ENCODE measurements at places on chromosomes 11 and 22.

DNA sequence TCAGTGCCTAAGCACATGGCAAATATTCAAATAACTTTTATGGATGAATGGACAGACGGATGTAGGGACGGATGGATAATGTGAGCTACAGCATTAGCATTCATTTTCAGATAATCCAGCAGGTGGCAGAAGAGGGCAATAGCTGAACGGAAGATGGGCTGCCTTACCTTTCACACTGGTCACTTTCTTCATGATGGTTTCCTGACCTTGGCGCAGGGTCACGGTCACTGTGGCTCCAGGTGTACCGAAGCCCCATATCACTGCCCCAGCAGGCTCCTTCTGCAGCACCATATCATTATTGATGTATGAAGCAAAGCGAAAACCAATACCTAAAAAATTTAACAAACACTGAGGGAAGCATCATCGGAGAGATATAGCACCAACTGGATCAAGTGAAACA is 4.3 kb downstream of the SIAE start:
- DNase-seq, result peak; percentile 43
- no peak overlapping the region for H3K27ac ChIP-seq
- H3K4me1 ChIP-seq, result no peaks in the 10 kb centered on the region

GRCh38 chr11:14537134-14537599 is 17.0 kb upstream of the PSMA1 start:
- H3K4me1 ChIP-seq, result peaks cover 2% of the 10 kb centered on the region
- no peak overlapping the region for H3K27ac ChIP-seq
- DNase-seq, result peak; percentile 46
- no peak overlapping the region for H3K4me3 ChIP-seq

GRCh38 chr11:132142554-132142953 is 772.1 kb downstream of the NTM start:
- H3K27me3 ChIP-seq, result no peaks in the 10 kb centered on the region

- no peak overlapping the region for H3K4me3 ChIP-seq
- H3K27me3 ChIP-seq, result peaks cover 5% of the 10 kb centered on the region
- no peak overlapping the region for H3K27ac ChIP-seq
Observed at GRCh38 chr11:2886191-2886894, 768 bp upstream of the CDKN1C start.

DNA sequence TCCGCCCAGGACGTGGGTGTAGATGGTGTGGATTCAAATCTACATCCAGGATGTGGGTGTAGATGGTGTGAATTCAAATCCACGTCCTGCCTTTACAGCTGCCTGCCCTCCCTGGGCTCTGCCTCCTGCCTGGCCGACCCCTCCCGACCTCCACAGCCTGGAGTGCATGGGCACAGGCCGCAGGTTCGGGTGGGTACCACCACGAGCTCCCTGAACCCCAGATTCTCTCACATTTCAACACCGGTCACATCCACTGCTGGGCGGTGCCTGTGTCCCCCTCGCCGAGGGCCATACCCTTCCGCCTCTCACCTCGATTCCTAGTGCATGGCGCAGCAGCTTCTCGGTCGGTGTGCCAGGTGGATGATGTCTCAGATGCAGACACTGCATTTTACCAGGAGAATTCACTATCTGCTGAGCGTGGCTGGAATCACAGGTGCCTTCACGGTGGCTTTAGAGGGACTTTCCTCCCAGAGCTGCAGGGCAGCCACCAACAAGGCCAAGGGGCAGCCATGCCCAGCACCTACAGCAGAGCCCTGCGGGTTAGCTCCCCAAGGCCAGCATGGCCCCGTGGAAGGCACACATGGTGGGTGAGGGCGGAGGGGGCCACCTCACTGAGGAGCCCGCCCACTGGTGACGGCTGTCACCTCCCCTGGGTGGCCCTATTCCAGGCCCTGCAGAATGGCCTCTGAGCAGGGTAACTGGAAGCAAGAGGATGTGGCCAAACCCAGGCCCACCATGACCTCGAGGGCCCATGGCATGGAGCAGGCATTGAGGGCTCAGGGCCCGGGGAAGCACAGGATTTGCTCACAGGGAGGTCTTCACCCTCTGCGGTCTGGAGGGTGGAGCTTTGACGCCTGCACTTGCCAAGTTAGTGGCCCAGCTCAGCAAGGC is 638.5 kb downstream of the TBC1D22A start:
- DNase-seq, result no peak
- no peaks in the 10 kb centered on the region for H3K4me1 ChIP-seq
- H3K27me3 ChIP-seq, result no peaks in the 10 kb centered on the region
- no peak overlapping the region for H3K4me3 ChIP-seq
- no peak overlapping the region for H3K27ac ChIP-seq

- H3K27ac ChIP-seq, result peak overlapping the region; percentile 4
- H3K36me3 ChIP-seq, result no peaks in the 10 kb centered on the region
- no peaks in the 10 kb centered on the region for H3K27me3 ChIP-seq
- no peak overlapping the region for H3K4me3 ChIP-seq
Observed at GRCh38 chr11:123166071-123166559, 28.9 kb downstream of the CLMP start.

DNA sequence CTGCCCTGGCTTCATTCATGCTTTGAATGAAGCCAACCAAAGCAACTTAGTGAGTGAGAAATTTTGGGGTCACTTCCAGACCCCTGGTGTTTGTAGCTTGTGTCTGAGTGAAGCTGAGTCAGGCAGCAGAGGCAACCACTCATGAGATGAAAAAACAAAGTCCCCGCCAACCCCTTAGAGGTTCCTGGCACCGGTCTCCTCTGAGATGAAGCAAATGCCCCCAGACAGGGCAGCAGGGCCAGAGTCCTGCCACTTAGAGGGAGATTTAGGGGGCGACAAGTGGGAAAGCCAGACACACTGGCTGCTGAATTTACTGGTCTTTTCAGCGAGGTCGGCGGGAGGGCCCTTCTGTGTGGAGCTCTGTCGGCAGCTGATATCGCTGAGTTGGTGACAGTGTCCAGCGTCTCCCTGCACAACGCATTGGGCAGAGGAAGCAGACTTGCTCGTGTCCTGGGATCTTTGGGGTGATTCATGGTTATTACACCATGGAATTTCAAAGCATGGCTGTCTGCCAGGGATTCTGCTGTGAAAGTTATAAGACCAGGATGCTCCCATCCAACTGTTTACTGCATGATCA is 482.6 kb downstream of the MIAT start:
- H3K4me3 ChIP-seq, result no peak overlapping the region
- H3K27me3 ChIP-seq, result no peaks in the 10 kb centered on the region
- H3K27ac ChIP-seq, result no peak overlapping the region
- no peaks in the 10 kb centered on the region for H3K4me1 ChIP-seq
- H3K36me3 ChIP-seq, result no peaks in the 10 kb centered on the region
- DNase-seq, result no peak

DNA sequence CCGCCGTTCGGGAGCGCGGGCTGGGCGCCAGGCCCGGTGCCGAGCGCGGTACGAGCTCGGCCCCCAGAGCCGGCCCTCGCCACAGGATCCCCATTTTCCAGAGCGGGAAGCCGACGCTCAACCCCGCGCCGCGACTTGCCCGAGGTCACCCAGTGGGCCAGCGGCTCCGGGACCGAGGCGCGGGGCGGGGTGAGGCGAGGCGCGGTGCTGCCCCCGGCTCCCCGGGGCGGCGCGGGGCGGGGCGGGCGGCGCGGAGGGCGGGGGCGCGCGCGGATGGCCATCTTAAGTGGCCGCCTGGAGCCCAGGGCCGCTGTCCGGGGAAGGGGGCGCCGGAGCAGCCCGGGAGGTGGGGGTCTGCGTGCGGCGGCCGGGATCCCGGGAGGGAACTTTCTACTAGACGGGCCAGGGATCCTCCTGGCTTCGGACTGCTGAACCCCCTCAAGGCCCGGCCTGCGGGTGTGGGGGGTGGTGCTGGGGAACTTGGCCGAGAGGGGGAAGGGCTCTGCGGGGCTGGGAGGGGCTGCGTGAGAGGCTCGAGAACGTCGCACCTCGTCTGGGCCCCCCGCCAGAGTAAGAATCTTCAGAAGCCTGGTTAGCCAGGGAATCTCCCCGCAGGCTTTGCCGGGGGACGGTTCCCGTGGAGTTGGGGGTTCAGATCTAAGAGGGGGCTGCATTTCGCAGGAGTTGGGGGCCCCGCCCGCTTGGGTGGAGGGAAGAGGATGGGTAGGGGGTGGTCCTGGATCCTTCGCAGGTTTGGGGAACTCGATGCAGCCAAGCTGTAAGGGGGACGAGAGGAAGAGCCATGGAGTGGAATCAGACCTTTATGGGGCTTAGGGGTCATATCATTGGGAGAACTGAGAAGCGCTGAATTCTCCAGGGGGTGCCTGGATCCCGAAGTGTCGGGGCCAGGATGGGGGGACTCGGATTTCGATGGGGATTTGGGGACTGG is 678 bp upstream of the INPPL1 start:
- peak; percentile 79 for DNase-seq
- H3K27ac ChIP-seq, result peak overlapping the region; percentile 98
- no peaks in the 10 kb centered on the region for H3K36me3 ChIP-seq
- no peaks in the 10 kb centered on the region for H3K27me3 ChIP-seq
- peak overlapping the region; percentile 91 for H3K4me3 ChIP-seq

DNA sequence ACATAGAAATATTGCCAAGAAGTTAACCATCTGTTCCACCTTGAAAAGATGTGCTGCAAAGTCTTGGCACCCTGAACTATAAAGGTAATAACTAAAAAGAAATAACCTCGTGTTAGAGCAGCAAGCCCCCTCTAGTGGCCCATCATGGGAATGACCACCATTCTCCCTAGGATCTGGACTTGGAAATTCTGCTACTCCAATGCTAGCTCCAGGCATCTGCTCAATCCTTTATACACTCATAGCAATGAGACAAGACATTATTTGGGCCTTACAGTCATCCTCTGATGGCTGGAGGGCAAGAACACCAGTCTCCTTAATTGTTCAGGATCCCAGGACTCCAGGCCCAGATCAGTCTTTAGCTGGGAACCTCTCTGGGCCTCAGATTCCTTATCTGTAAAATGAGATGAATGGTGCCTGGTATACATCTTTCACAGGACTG is 76.0 kb downstream of the CWC15 start:
- H3K27ac ChIP-seq, result no peak overlapping the region
- no peaks in the 10 kb centered on the region for H3K4me1 ChIP-seq
- DNase-seq, result peak; percentile 56
- peaks cover 1% of the 10 kb centered on the region for H3K36me3 ChIP-seq

- H3K4me3 ChIP-seq, result no peak overlapping the region
- H3K27me3 ChIP-seq, result no peaks in the 10 kb centered on the region
- H3K27ac ChIP-seq, result no peak overlapping the region
- DNase-seq, result peak; percentile 94
- peaks cover 12% of the 10 kb centered on the region for H3K4me1 ChIP-seq
Observed at GRCh38 chr11:128582496-128583366, 4.6 kb downstream of the ETS1 start.

Data from mesendoderm (in vitro differentiated cells).